NT2/D1 (cell line): ENCODE measurements at places on chromosomes 12 and 14.

DNA sequence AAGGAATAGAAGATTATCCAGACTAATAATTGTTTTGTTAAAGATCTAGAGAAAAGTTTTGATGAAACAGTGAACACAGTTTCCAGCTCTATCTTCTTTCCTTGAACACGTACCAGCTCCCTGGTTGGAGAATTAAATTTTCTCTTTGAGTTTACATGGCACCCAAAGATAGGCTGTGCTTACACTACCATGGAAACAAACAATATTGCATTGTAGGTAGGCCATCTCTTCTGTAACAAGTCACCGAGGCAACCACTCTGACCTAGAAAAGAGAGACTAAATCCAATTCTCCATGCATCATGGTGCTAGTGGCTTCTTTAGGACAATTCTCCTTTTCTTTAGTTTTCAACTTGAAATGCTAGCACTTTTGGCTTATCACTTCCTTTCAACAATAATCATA is 9.9 kb downstream of the BMAL2 start:
- DNase-seq, result no peak

DNA sequence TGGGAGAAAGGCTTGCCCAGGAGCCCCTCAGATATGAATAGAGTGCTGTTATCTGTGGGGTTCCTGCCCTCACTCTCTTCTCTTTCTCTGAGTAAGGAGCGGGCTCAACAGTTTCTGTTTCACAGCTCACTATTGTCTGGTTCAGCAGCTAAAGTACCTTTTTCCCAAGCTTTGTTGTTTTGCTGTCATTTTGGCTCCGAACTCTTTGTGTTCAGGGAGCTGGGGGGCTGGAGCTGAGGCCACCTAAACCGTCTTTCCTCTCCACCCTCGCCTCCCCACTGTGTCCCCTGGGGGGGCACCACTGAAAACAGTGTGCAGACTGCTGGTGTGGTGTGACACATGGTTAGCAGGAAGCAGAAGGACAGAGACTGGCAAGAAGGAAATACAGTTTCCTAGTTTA is 51.4 kb downstream of the FBXW8 start:
- DNase-seq, result no peak

DNA sequence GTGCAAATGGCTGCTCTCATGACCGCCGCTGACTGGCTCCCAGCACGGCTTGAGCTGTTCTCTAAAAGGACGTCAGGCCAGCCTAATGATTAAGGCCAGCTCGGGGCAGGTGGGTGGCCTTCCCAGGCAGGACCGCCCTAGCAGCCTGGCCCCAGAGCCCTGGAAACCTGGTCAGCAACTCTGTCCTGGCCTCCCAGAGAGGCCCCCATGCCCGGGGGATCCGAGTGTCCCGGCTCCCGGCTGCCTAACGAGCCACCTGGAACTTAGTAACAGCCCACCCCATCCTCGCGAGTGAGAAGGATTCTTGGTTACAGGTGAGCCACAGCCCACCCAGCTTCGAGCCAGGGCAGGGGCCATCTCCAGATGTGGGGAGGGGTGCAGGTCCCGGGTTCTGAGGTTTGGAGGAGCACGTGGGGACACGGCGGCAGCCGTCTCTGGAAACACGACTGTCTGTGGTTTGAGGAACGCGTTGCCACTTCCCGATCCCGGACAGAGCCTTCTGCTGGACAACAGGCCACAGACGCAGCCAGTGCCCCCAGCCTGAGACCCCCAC is 73.8 kb upstream of the FBRSL1 start:
- DNase-seq, result no peak

- DNase-seq, result no peak
These were observed 60.3 kb downstream of the SAMD4A start for GRCh38 chr14:54627219-54627539.

DNA sequence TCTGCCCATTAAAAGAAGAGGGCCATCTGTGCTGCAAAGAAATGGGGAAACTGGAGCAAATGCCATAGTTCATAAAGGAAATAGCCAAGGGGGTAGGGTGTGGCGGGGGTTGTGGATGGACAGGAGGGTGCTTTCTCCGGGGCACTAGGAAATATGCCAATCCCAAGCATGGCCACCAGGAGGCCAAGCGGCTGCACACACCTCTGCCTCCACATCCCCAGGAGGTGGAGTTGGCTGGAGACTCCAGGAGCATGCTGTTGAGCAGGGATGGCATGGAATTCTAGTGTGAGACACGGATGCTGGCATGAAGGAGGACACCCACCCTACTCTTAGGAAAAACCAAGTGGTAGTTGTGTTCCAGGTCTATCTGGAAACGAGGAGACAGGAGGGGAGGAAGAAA is 25.2 kb downstream of the NID2 start:
- DNase-seq, result no peak

DNA sequence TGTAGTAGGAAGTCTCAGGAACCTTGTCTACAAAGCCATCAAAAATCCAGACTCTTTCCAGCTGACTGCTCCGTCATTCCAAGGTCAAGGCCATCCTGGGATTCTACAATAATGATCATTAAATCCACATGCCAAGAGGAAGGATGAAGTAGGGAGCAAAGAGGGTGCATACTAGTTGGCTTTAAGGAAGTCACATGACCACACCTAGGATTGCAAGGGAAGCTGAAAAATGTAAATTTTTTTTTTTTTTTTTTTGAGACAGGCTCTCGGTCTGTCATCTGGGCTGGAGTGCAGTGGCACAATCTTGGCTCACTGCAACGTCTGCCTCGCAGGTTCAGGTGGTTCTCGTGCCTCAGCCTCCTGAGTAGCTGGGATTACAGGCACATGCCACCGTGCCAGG is 7.3 kb upstream of the MRPL42 start:
- no peak for DNase-seq

GRCh38 chr12:54045868-54046521 is 7.6 kb upstream of the HOXC4 start:
- no peak for DNase-seq

GRCh38 chr14:55085060-55085660 is 33.7 kb downstream of the MAPK1IP1L start:
- no peak for DNase-seq

- no peak for DNase-seq
These were observed 10.4 kb upstream of the MED13L start for GRCh38 chr12:116287842-116288301.

GRCh38 chr12:55997535-55997859 is 421 bp downstream of the SUOX start:
- DNase-seq, result no peak

GRCh38 chr14:96205059-96205977 is 679 bp downstream of the BDKRB2 start:
- DNase-seq, result no peak

GRCh38 chr14:105072381-105072861 is 7.2 kb upstream of the GPR132 start:
- DNase-seq, result no peak

DNA sequence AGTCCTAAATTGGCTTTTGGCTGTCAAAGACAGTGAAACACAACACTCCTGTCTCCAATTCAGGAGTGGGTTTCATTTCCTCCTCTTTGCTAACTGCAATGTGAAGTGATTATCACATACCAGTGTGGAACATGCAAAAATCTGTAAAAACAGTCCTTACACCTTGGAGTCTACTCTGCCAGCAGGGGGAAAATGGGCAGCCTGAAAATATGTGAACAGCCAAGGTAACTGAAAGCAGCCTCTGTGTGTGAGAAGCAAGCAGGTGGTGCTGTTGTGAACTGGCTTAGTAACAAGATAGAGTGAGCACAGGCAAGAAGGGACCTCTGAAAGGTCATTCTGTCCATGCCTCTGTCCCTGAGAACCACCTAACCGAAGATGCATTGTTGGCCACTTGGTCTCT is 6.0 kb downstream of the PRMT8 start:
- DNase-seq, result no peak

- no peak for DNase-seq
These were observed 1.6 kb upstream of the HPD start for GRCh38 chr12:121860257-121860656.

GRCh38 chr12:1059162-1059561 is 68.1 kb downstream of the ERC1 start:
- DNase-seq, result no peak

DNA sequence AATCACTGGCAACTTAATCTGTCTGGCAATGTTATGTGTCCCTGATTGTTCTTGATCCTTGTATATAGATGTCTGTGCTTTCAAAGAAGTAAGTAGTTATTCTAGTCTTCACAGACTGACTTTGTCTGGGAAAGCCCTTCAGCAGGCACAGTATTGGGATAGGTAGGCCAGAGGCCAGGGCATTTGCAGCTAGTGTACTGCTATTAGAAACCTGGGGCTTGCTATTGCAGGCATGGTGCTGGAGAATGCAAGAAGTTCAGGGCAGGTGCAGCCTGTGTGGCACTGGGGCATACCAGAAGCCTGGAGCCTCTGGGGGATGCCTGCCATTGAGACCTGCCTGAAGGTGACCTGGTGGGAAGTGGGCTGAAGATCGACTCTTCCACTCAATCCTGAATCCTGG is 96.3 kb downstream of the TMTC3 start:
- DNase-seq, result no peak

DNA sequence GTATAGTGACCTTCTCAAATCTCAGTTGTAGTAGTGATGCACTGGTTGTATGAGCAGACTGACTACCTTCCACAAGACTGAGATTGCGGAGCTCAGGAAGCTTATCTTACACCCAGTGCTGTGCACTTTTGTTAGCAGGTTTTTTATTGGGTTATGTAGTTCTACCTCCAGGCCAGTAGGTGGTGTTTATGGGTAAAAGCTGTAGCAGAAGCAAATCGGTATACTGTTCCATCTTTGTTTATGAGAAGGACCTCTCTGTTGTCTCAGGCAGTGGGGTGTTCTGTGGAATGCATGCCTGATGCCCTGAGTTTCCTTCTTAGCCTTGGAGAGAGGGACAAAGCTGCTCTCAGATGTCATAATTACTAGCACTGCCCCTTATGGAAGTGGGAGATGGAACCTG is 217.8 kb downstream of the LRFN5 start:
- no peak for DNase-seq

DNA sequence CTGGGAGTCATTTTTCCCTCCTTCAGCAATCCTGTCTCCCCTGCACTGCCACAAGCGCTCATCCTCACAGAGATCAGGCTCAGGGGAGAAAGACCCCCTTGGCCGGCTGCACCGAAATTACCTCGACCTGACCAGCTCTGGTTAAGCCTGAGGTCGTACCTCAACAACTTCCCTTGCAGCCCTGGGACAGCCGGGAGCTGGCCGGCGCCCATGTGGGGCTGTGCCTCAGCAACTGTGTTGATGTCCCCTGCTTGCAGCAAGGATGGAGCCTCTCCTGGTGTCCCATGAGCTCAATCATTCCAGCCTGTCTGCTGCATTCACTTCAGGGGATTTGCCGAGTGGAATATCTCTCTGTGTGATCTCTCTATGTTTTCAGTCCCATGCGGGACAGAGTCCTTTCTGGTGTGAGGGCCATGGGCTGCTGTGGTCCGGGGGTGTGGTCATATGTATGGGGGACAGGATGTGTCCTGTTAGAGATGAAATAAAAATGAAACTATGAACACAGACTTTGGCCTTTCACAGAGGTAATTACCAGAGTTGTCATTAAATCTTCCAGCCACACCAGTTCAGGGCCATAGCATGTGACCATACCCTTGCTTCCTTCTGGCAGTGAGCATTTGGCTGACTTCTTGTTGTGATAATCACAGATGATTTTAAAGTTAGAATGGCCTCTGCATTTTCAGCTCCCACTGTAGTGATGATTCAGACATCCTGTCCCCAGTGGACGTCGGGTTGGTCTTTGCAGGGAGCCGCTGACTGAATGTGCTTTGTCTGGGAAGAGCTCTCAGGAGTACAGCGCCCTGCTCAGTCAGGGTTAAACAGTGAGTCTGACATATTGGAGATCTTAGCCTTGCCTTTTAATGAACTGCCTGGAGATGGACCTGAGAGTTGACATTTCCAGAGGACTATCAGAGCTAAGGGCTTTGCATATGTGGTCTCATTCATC is 405.9 kb downstream of the AACS start:
- DNase-seq, result no peak

GRCh38 chr14:100221533-100222223 is 17.3 kb upstream of the YY1 start:
- DNase-seq, result no peak

GRCh38 chr12:123089631-123090353 is 61.1 kb downstream of the PITPNM2 start:
- DNase-seq, result no peak

GRCh38 chr12:70045514-70045913 is 197.7 kb upstream of the CNOT2 start:
- no peak for DNase-seq

- no peak for DNase-seq
These were observed 134.4 kb upstream of the NUDT4 start for GRCh38 chr12:93243382-93243688.

DNA sequence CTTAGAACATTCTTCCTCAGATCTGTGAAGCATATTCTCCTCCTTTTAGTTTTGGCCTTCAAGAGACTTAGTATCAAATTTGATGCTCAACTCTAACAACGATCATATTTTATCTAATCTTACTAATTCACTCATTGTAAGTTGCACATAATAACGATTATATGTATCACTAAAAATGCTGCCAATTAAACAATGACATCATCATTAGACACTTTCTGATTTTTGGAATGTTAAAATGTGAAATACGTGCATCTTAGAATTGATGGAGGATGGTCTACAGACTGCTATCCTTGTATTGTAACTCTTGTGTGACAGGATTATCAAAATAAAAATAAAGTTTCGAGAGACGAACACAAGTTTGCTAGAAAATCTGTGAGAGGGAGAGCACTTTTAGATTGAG is 311.0 kb downstream of the NELL2 start:
- DNase-seq, result no peak

DNA sequence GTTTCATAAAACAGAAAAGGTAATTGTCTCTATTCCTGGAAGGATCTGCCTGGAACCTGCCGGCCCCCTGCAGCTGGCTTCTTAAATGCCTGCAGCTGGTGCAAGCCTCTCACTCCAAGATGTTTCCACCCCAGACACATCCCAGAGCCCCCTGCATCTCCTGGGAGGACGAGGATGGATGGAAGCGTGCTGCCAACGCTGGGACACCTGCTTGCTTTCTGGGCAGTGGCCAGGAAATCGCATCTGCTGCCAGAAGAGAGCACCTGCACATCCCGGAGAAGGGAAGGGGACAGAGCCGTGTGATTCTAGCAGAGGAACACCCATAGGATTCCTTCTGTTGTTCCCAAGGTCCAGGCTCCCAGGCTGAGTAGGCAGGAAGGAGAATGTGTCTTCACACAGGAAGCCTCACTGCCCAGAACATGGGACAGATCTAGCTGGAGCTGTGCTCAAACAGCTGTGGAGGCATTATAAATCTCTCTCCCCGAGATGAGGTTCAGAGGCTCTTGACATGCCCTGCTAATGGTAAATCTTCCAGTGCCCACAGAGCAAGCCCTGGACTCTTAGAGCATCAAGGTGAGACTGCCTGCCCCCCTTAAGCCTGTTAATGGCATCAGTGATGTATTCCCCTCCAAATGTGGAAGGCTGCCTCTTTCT is 138.8 kb upstream of the MAP1LC3B2 start:
- no peak for DNase-seq

- DNase-seq, result no peak
These were observed 660.4 kb downstream of the VRK1 start for GRCh38 chr14:97457575-97458085.

DNA sequence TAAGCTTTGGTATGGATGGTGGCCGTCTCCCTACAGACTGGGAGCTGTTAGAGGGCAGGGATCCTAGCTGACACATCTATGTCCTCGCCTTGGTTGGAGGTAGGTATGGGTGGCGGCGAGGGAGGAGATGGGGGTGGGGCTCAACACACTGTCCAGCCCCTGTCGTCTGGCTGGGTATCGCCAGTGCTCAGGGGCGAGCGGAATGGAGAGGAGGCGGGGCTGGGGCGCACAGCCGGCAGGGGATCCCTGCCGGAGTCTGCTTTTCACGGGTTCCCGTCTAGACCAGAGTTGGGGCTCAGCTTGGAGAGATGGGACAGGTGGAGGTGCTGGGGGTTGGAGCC is 16.1 kb downstream of the TAMALIN start:
- DNase-seq, result no peak
